GM12892 (cell line): ENCODE measurements at places on chromosomes 1 and 21.

DNA sequence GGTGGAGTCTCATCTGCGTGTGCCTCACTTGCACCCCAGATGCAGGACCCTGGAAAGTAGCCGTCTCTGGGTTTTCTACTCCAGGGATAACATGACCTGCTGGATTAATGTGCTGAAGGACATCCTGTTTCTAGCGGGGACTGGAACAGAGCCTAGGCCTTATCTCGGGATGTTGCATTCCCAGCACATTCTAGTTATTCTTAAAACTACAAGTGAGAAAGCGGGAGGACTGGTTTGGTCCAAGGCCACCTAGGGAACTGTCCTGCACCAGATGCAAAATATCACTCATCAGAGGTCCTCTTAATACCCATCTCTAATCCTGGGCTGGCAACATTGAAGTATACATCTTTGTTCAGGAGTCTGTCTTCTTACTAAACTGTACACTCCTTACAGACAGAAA is 179.9 kb downstream of the ZC3H11B start:
- DNase-seq: no peak

DNA sequence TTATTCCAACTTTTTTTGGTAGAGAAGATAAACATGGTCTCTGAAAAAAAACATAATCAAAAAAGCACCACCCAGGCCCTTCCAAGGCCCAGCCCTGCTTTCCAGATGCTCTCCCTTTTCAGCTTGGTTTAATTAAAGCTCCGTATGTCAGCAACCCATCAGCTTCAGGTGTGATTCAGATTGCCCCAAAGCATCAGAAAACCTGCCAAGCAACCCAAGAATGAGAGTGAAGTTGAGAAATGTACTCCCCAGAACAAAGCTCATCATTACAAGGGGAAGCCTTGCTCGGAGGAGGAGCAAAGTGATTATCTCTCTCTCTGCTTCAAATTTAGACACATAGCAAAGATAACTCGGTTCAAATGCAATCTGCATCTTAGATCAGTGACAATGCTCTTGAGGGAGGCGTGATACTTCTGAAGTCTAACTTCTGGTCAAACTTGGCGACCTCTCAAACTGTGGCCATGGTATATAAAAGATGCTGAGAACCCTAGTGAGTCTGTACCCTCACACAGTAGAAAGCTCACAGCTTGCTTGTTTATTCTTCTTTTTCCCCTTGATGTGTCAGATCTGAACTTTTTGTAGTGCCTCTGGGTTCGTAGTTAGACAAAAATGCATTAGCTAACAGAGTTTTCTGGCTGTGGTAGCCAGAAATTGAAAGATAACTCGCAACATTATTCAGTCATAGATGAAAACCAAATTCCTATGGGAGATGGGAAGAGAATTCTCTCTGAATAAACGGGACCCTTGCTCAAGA is 63.3 kb upstream of the ZC3H11B start:
- DNase-seq: no peak

DNA sequence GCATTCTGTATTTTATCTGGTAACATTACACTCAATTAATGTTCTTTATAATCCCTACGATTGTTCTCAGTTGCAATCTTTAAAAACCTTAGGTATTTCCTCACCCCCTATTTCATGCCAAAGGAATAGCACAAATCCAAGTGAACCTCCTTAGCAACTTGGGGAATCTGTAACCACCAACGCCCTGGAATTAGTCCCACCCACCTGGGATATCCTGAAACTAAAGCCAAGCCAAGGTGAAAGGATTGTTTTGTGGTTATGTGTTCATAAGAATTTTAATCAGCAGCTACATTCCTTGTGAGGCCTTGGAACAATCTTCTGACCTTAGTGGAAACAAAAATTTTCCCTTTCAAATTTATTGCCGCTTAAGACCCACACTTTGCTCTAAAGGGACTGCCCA is 908.7 kb downstream of the TTLL7 start:
- DNase-seq: no peak

GRCh38 chr1:50278961-50279360 is 144.3 kb downstream of the DMRTA2 start:
- DNase-seq: no peak

DNA sequence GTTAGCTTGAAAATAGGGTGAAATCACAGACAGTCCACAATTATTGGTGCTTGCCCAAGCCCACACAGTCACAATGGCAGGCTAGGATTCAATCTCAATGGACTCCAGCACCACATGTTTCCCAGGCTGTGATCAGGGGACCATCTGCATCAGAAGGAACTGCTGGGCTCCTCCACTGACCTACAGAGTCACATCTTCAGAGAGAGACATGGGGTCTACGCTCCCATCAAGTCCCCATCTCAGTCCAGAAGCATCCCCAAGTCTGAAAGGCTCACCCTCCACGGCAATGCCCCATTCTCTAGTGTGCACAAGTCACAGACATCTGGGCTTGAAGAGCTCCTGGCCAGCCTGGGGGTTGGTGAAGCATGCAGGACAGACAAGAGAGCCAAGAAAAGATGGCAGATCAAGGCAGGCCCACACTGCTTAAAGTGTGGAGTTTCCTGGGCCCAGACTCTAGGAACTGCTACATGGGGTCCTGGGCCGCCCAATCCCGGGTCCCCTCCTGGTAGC is 262.5 kb downstream of the NPHP4 start:
- no peak for DNase-seq

- DNase-seq: no peak
Observed at GRCh38 chr1:101769520-101769919, 227.2 kb downstream of the OLFM3 start.

DNA sequence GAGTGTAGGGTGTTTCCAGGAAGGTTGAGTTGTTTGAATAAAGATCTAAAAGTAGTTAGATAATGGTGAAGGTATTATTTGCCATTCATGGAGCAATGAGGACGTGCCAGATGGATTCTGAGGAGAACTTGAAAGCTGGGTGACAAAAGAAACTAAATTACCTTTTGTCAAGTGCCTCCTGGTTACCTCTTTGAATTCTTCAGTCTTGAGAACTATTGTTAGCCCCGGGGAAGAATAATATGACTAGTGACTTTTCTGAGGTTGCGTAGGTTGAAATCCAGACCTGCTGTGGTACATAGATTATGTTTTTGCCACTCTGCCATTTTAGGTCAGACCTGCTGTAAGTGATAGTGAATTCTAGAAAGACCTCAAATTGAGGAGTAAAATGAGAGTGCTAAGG is 11.5 kb downstream of the LAMC1 start:
- no peak for DNase-seq

- DNase-seq: no peak
Observed at GRCh38 chr1:53237638-53238037, 680 bp downstream of the MAGOH start.

DNA sequence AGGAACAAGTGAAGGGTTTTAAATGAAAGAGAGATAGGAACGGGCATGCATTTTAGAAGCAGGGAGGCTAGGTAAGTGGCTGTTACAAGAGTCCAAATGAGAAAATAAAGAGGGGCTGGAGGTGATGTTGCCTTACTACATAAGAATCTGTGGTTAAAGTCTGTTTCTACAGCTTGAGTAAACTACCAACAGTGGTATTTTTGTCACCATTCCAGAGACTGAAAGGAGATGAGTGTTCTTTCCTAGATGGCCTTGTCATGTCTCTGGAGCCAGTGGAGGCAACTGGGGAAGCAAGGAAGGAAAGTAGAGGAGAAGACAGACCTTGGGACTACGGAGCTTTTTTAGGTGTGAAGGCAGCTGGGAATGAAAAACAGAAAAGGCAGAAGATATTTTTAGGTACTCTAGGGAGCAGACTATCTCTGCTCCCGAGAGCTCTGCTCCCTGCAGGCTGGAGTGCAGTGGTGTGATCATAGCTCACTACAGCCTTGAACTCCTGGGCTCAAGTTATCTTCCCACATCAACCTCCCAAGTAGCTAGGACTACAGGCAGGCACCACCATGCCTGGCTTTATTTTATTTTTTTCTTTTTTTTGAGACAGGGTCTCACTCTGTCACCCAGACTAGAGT is 12.2 kb downstream of the HDAC1 start:
- no peak for DNase-seq

DNA sequence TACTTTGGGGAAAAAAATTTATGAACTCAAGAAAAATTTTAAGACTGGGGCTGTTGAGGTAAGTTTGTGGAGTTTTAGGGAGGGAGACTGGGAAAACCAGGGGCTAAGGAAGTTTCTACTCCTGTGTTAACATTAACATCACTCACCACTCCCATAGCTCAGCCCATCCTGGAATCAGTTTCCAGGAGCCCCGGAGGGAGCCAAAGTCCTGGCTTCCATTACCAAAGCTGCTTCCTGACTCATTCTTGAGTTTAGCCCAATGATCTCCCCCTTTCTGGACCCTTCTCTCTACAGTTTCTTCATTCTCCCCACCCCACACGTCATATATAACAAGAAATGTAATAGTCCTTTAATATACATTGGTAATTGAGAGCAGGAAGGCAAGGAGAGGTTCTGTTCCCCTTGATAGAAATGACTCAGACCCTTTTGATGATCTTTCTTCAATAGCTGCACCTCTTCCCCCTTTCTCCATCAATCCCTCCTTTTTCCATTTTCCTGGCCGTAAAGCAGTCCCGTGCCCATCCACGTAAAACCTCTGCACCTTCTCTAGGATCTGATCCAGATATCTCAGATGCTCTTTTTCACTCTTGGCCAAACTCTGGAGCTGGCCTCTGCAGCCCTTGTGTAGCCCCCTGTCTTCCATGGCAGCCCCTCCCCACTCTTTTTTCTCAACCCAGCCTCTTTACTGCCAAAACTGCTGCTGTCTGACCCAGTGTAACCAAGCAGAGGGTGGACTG is 4.6 kb upstream of the PIAS3 start:
- no peak for DNase-seq

DNA sequence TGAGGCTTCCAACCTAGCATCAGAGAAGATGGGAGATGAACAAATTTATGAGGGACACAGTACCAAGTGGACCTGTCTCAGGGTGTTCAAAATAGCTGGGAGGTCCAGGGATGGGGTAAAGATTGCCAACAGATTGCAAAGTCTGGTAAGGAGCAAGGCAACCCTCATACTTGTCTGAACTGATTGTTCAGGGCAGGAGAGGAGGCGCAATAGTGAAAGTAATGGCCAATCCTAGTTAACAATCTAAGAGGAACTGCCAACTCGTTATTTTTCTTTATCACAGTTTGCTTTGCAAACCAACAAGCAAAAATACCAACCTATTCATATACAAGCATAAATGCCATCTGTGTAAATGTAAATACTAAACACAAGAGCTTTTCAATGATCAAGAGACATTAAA is 78.4 kb upstream of the S1PR1 start:
- DNase-seq: no peak

DNA sequence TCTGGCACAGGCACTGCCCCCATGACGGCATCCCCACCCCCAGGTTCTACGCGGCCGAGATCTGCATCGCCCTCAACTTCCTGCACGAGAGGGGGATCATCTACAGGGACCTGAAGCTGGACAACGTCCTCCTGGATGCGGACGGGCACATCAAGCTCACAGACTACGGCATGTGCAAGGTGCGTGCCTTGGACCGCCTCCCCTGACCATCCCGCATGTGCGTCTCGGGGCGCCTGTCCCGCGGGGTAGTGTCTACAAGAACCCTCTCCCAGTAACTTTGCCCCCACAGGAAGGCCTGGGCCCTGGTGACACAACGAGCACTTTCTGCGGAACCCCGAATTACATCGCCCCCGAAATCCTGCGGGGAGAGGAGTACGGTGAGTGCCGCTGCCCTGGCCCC is 22.6 kb downstream of the FAAP20 start:
- no peak for DNase-seq

- DNase-seq: no peak
Observed at GRCh38 chr1:119384591-119384990, 16.0 kb downstream of the HAO2 start.

DNA sequence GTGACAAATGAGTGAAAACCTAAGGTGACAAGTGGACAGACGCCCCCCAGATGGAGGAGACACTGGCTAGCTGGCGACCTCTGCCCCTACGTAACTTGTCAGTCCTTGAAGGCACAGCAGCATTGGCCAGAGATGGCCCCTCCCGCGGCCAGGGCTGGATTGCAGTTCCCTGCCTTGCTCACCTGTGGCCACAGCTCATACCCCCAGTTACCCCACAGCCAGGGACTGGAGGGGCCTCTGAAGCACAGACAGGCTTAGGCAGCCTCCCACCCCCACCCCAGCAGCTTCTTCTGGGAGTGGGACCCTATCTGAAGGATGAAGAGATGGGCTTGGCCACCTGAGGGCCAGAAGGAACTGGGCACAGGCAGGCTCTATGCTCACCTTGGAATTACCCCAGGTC is 3.7 kb downstream of the HES3 start:
- no peak for DNase-seq

- no peak for DNase-seq
Observed at GRCh38 chr1:241265428-241265827, 91.6 kb downstream of the RGS7 start.

- peak; percentile 56 for DNase-seq
Observed at GRCh38 chr1:8962812-8963530, 17.3 kb downstream of the CA6 start.

DNA sequence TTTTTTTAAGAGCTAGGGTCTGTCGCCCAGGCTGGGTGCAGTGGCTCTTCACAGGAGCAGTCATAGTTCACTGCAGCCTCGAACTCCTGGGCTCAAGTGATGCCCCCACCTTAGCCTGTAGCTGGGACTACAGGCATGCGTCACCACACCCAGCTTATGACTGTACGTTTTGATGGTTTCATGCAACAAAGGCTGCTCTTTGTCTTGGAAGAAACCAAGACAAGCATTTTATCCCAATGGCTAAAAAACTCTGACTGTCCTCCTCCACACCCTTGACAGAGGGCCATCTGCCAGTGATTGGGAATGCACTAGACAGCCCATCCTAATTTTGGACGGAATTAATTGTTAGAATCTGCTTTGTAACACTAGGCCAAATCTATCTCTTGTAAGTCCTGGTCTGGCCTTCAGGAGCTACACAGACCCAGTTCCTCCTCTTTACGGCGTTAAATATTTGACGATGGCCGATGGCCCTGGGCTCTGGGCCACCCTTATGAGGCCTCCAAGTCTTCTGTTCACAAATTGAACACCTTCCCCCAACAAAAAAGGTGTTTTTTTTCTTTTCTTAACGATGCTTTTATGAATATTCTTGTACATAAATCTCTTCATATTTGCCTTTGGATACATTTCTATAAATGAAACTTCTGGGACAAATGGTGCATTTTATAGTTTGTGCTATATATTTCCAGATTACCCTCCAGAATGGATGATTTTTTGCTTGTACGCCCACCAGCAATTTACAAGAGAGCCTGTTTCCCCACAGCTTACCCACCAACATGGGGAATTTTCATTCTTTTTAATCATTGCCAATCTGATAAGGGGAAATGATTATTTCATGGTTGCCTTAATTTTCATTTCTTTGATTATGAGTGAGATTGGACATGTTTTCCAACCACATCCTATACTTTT is 104.8 kb upstream of the SLC25A33 start:
- no peak for DNase-seq

GRCh38 chr1:227846265-227846858 is 30.9 kb downstream of the PRSS38 start:
- no peak for DNase-seq

- DNase-seq: no peak
Observed at GRCh38 chr1:169586067-169586394, 250 bp downstream of the F5 start.
